Adipose tissue (tissue), 3 donors: ENCODE measurements at places on chromosomes 12 and 14. TPM values are rescaled to one million over a fixed set of nuclear protein-coding genes. Genes with fewer than 3 reads are reported as not detected.

TPH2 gene
- not detected for polyA plus RNA-seq

PTCSC3 gene
- not detected for polyA plus RNA-seq

LRRK2 gene
- polyA plus RNA-seq: 5.1 TPM

TMEM117 gene
- polyA plus RNA-seq: 4.0 TPM

KRT76 gene
- polyA plus RNA-seq: not detected

CHGA gene
- 41.3 TPM for polyA plus RNA-seq

PSEN1 gene
- 14.2 TPM for polyA plus RNA-seq

BAZ1A gene
- polyA plus RNA-seq: 27.2 TPM

RD3L gene
- polyA plus RNA-seq: not detected

ABHD12B gene
- 0.16 TPM for polyA plus RNA-seq

ETFRF1 gene
- 34.2 TPM for polyA plus RNA-seq

OR6C2 gene
- not detected for polyA plus RNA-seq

DNAH10 gene
- polyA plus RNA-seq: 0.26 TPM

GRIP1 gene
- polyA plus RNA-seq: 0.19 TPM

STAC3 gene
- polyA plus RNA-seq: 1.8 TPM

IRAK3 gene
- polyA plus RNA-seq: 17.0 TPM

TEX52 gene
- not detected for polyA plus RNA-seq

RNF34 gene
- 17.1 TPM for polyA plus RNA-seq

PZP gene
- 0.09 TPM for polyA plus RNA-seq

LHX5 gene
- 0.10 TPM for polyA plus RNA-seq

CLEC4C gene
- not detected for polyA plus RNA-seq

PMCH gene
- polyA plus RNA-seq: not detected

KCNJ8 gene
- 11.5 TPM for polyA plus RNA-seq

ADAM20 gene
- not detected for polyA plus RNA-seq

ARID4A gene
- 6.8 TPM for polyA plus RNA-seq

BDKRB2 gene
- 4.2 TPM for polyA plus RNA-seq

PARPBP gene
- 1.1 TPM for polyA plus RNA-seq

ALDH2 gene
- polyA plus RNA-seq: 600 TPM

SDR39U1 gene
- 48.7 TPM for polyA plus RNA-seq

DNAJC22 gene
- polyA plus RNA-seq: 4.0 TPM

TOMM20L gene
- polyA plus RNA-seq: not detected

FSCB gene
- not detected for polyA plus RNA-seq

ZNF385A gene
- 2.3 TPM for polyA plus RNA-seq

YEATS4 gene
- polyA plus RNA-seq: 12.0 TPM

EPYC gene
- polyA plus RNA-seq: 3.8 TPM

TMEM30B gene
- polyA plus RNA-seq: 14.5 TPM

C1R gene
- 575 TPM for polyA plus RNA-seq

KCNA5 gene
- polyA plus RNA-seq: 1.0 TPM

KIF26A gene
- 7.7 TPM for polyA plus RNA-seq

RNF212B gene
- polyA plus RNA-seq: not detected

ATG2B gene
- polyA plus RNA-seq: 5.2 TPM

TMEM229B gene
- 1.3 TPM for polyA plus RNA-seq

ZC2HC1C gene
- polyA plus RNA-seq: 0.88 TPM

TCTN2 gene
- 3.3 TPM for polyA plus RNA-seq

RAD9B gene
- 0.56 TPM for polyA plus RNA-seq

SLC6A13 gene
- 0.34 TPM for polyA plus RNA-seq

SLC24A4 gene
- 0.22 TPM for polyA plus RNA-seq

GLS2 gene
- polyA plus RNA-seq: 0.71 TPM
